ENCODE measurements at places on chromosomes 4 and X.

GRCh38 chr4:155780775-155781174, 22.0 kb downstream of the GUCY1B1 start:
- H3K4me1 ChIP-seq = no peaks in the 10 kb centered on the region
- no peaks in the 10 kb centered on the region for H3K36me3 ChIP-seq
- DNase-seq = no peak
- H3K27ac ChIP-seq = no peak overlapping the region

DNA sequence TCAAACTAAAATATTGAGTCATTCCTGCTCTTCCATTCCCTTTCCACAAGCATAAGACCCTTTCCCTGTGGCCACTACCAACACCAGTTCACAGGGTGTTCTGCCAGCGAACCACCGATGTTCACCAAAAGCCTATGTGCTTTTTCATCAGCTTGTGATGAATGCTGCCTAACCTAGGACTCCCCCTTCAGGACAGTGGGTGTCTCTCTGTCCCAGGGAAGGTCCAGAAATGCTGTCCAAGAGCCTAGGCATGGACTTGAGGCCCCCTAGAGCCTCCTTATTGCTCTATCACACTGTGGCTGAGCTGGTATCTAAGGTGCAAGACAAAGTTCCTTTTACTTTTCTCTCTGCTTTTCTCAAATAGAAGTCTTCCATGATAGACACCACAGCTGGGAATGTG, 1015.6 kb downstream of the PCDH19 start:
- H3K27ac ChIP-seq = no peak overlapping the region
- DNase-seq = no peak
- H3K4me3 ChIP-seq = no peak overlapping the region
- H3K4me1 ChIP-seq = no peaks in the 10 kb centered on the region

GRCh38 chr4:129145222-129145730, 49.3 kb downstream of the C4orf33 start:
- H3K27ac ChIP-seq = no peak overlapping the region
- H3K4me3 ChIP-seq = no peak overlapping the region
- DNase-seq = no peak
- H3K36me3 ChIP-seq = no peaks in the 10 kb centered on the region
- H3K27me3 ChIP-seq = no peaks in the 10 kb centered on the region
- no peaks in the 10 kb centered on the region for H3K4me1 ChIP-seq

- no peak overlapping the region for H3K4me3 ChIP-seq
- H3K27me3 ChIP-seq = peaks cover 41% of the 10 kb centered on the region
- DNase-seq = no peak
- no peak overlapping the region for H3K27ac ChIP-seq
Measured at GRCh38 chr4:3791910-3792542, 25.8 kb downstream of the ADRA2C start.

DNA sequence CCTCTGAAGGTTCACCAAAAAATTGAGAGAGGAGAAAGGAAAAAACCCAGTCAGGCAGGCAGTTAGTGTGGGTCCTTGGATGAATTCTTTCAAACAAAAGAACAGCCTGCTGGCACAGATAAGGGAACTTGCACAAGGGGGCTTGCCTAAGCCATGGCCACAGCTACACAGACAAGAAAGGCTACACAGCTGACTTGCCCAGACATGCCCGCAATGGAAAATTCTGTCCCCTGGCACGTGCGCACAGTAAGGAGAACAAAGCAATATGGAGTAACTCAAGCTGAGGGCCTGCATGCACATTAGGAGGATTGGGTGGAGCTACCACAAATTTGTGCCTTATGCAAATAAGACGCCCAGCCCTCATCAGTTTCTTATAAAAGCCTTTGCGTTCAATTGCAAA, 512.5 kb upstream of the HTR2C start:
- DNase-seq = no peak
- no peaks in the 10 kb centered on the region for H3K36me3 ChIP-seq
- H3K27ac ChIP-seq = no peak overlapping the region

- H3K36me3 ChIP-seq = no peaks in the 10 kb centered on the region
- no peaks in the 10 kb centered on the region for H3K27me3 ChIP-seq
- no peak overlapping the region for H3K4me3 ChIP-seq
- H3K4me1 ChIP-seq = no peaks in the 10 kb centered on the region
Measured at GRCh38 chr4:25783943-25784342, 78.8 kb downstream of the SEL1L3 start.

DNA sequence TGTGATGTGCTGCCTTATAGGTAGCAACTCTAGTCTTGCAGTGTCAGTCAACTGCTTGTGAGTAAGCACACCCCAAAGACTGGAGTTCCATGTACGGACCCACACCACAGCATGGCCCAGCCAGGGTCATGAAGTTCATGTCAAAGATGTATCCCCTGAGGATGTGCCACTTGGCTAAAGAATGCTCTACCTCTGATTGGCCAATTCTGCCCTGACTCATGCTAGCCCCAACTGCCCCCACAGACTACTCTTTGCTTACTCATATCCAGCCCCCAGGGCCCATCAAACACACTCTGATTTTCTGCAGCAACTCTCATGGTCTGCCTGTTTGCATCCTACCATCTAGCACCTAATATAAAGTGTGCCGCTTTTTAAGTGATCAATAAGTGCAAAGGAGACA, 62.5 kb downstream of the CHRDL1 start:
- H3K36me3 ChIP-seq = no peaks in the 10 kb centered on the region
- H3K27me3 ChIP-seq = no peaks in the 10 kb centered on the region
- H3K4me1 ChIP-seq = no peaks in the 10 kb centered on the region
- H3K27ac ChIP-seq = no peak overlapping the region
- DNase-seq = no peak

DNA sequence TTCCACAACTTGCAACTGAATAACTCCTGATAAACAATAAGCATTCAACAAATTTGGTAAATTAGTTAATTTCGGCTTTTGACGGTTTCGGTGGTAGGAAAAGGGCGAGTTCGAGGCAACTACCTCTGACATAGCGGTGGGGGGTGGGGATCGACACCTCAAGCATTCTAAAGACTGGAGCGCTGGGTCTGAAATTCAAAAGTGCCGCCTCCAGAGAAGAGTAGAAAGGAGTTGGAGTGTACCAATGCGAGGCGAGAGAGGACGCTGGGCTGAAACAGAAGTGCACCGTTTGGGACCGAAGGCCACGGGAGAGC, 725 bp downstream of the SMC1A start:
- H3K36me3 ChIP-seq = no peaks in the 10 kb centered on the region
- peak overlapping the region; percentile 64 for H3K4me3 ChIP-seq
- H3K27ac ChIP-seq = peak overlapping the region; percentile 94
- DNase-seq = no peak
- no peaks in the 10 kb centered on the region for H3K27me3 ChIP-seq
- peaks cover 9% of the 10 kb centered on the region for H3K4me1 ChIP-seq

- no peak overlapping the region for H3K27ac ChIP-seq
- H3K27me3 ChIP-seq = no peaks in the 10 kb centered on the region
- H3K4me1 ChIP-seq = no peaks in the 10 kb centered on the region
- no peak overlapping the region for H3K4me3 ChIP-seq
- DNase-seq = no peak
Measured at GRCh38 chrX:65744965-65745364, 77.5 kb downstream of the MSN start.

DNA sequence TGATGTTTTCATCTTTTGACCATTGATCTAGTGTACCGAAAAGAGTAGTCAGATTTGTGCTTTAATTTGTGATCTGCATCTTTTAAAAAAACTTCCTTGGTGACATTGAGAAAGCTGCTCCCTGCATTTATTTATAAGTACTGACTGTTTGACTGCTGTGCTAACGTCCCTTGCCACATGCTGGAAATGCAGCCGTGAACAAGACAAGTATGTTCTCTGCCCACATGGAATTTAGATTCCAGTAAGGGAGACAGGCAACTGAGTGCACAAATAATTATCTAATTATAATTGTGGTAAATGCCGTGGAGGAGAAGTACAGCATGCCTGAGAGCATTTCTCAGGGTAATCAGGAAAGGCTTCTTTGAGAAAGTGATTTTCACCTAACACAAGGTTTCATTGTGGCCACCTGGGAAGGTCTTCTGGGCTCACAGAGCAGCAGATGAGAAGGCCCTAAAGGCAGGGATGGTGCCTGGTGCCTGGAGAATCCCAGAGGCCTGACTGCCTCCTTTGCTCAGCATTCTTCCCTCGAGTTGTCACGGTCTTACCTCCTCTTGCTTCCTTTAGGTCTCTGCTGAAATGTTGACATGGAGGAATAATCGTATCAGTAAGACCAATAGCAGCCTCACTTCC, 55.8 kb downstream of the PTTG2 start:
- peaks cover 26% of the 10 kb centered on the region for H3K4me1 ChIP-seq
- no peak overlapping the region for H3K4me3 ChIP-seq
- no peaks in the 10 kb centered on the region for H3K27me3 ChIP-seq
- no peak for DNase-seq
- peaks cover 24% of the 10 kb centered on the region for H3K36me3 ChIP-seq
- peak overlapping the region; percentile 15 for H3K27ac ChIP-seq

DNA sequence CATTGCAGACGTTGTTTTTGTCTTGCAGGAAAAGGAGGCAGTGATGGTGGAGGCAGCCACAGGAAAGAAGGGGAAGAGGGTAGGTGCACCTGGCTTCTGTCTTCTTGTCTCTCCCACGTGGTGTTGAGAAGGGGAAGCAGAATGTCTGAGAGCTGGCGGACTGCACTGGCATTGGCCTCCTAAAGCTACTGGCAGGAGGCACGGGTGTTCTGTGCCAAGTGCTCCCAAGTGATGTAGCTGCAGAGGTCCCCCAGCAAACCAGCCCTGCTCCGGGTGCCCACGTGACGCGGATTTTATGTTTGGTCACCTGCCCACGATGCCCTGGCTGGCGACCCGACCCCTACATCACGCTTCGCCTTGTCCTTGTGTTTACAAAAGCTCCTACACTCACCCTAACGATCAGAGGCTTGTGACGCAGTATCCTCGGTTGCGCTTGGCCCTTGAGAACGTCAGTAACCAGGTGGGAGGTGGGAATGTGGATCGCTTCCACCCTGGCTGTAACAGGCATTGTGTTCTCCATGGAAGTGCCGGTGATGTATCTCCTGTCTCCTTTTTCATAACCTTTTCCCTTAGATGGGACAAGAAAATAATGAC, 28.5 kb upstream of the XG start:
- no peak overlapping the region for H3K4me3 ChIP-seq
- no peak overlapping the region for H3K27ac ChIP-seq
- peaks cover 98% of the 10 kb centered on the region for H3K36me3 ChIP-seq
- H3K27me3 ChIP-seq = no peaks in the 10 kb centered on the region
- peak; percentile 47 for DNase-seq

- H3K36me3 ChIP-seq = no peaks in the 10 kb centered on the region
- no peaks in the 10 kb centered on the region for H3K4me1 ChIP-seq
- no peak for DNase-seq
- H3K4me3 ChIP-seq = no peak overlapping the region
- H3K27ac ChIP-seq = no peak overlapping the region
- no peaks in the 10 kb centered on the region for H3K27me3 ChIP-seq
Measured at GRCh38 chr4:168942985-168943384, 67.1 kb downstream of the CBR4 start.

GRCh38 chr4:70627620-70628019, 924 bp upstream of the ENAM start:
- no peak overlapping the region for H3K27ac ChIP-seq
- no peaks in the 10 kb centered on the region for H3K36me3 ChIP-seq
- no peaks in the 10 kb centered on the region for H3K27me3 ChIP-seq

GRCh38 chrX:15204130-15204751, 65.6 kb downstream of the ASB9 start:
- no peak for DNase-seq
- H3K4me3 ChIP-seq = no peak overlapping the region
- H3K27me3 ChIP-seq = no peaks in the 10 kb centered on the region
- H3K4me1 ChIP-seq = no peaks in the 10 kb centered on the region
- H3K27ac ChIP-seq = no peak overlapping the region

DNA sequence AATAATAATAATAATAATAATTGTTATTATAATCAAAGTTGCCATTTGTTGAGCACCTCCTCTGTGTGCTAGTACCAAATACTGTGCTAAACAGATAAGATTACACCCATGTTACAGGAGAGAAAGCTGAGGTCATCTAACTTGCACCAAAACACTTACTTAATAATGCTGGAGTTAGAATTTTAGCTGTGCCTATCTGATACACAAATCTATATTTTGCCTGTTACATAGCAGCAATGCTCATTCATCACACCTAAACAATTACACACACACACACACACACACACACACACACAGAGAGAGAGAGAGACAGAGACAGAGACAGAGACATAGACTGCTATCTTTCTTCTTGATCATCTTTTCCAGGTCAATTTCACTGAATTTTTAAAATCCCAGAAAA, 170.9 kb upstream of the KLF3 start:
- no peaks in the 10 kb centered on the region for H3K36me3 ChIP-seq
- no peak overlapping the region for H3K4me3 ChIP-seq
- no peaks in the 10 kb centered on the region for H3K27me3 ChIP-seq
- H3K27ac ChIP-seq = no peak overlapping the region
- H3K4me1 ChIP-seq = peaks cover 9% of the 10 kb centered on the region

- no peak for DNase-seq
- H3K36me3 ChIP-seq = no peaks in the 10 kb centered on the region
- H3K27me3 ChIP-seq = no peaks in the 10 kb centered on the region
- H3K4me1 ChIP-seq = peaks cover 22% of the 10 kb centered on the region
- no peak overlapping the region for H3K4me3 ChIP-seq
Measured at GRCh38 chr4:148007314-148007760, 275.4 kb downstream of the ARHGAP10 start.

DNA sequence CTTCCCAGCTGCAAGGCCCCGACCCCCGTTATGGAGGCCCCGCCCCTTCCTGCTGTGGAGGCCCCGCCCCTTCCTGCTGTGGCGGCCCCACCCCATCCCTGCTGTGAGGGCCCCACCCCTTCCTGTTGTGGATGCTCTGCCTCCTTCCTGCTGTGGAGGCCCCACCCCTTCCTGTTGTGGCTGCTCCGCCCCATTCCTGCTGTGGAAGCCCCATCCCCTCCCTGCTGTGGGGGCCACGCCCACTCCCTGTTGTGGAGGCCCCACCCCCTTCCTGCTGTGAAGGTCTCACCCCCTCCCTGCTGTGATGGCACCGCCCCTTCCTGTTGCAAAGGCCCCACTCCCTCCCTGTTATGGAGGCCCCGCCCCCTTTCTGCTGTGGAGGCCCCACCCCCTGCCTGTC, 104.9 kb upstream of the PSAPL1 start:
- no peak for DNase-seq
- H3K36me3 ChIP-seq = no peaks in the 10 kb centered on the region
- H3K4me3 ChIP-seq = no peak overlapping the region

DNA sequence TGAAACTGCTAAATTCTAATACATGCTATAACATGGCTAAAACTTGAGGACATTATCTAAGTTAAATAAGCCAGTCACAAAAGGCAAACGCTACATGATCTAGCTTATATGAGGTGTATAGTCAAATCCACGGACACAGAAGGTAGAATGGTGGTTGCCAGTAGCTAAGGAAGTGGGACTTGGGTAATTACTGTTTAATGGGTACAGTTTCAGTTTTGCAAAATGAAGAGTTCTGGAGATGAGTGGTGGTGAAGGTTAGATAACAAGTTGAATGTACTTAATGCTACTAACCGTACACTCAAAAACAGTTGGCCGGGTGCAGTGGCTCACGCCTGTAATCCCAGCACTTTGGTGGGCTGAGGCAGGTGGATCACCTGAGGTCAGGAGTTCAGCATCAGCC, 644.5 kb upstream of the DIPK2B start:
- H3K4me3 ChIP-seq = no peak overlapping the region
- no peak overlapping the region for H3K27ac ChIP-seq
- H3K36me3 ChIP-seq = no peaks in the 10 kb centered on the region
- no peaks in the 10 kb centered on the region for H3K27me3 ChIP-seq
- no peak for DNase-seq

Data from tibial artery (tissue), 4 donors.